SK-N-DZ (cell line): ENCODE measurements at places on chromosomes 2 and 18.

DNA sequence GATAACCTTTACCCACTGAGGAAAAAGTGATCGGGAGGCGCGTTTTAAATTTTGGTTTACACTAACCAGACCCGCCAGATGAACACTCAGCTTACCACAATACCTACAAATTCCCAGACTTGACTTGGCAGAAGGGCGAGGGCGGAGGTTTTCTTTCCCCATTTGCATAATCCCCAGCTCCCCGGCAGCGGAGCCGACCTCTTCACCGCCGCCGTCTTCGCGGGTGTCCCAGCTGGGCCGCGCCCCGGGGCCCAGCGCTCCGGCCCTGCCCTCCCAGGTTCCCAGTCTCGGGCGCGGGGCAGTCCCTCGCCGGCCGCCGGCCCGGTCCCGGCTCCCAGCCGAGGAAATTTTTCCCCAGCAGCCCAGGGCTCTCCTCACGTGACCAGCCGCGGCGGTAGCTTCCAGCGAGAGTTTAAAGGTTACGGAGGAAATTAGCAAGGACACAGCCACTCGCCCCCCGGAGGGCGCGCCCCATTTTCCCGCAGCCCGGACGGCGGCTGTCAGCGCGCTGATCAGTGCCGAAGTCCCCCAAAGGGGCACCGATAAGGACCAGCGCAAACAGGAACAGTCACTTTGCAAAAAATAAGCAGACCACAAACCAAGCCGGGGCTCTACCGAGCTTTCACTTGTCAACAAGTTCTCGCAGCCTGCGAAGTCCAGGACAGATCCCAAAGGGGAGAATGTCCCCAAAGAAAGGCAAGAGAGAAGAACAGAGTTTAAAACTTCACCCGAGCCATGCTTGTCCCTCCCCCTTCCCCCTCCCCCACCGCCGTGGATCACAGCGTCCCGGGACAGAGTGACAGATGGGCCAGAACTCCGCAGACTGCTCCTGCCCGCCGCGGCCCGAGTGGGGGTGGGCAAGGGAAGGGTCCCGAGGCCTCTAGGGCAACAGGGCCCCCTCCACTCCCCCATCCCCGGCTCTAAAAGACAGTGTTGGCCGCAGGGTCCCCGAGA, 1.3 kb upstream of the PRKCE start:
- DNase-seq = peak; percentile 44

GRCh38 chr2:196959281-196959680, 32.8 kb upstream of the PGAP1 start:
- DNase-seq = no peak

DNA sequence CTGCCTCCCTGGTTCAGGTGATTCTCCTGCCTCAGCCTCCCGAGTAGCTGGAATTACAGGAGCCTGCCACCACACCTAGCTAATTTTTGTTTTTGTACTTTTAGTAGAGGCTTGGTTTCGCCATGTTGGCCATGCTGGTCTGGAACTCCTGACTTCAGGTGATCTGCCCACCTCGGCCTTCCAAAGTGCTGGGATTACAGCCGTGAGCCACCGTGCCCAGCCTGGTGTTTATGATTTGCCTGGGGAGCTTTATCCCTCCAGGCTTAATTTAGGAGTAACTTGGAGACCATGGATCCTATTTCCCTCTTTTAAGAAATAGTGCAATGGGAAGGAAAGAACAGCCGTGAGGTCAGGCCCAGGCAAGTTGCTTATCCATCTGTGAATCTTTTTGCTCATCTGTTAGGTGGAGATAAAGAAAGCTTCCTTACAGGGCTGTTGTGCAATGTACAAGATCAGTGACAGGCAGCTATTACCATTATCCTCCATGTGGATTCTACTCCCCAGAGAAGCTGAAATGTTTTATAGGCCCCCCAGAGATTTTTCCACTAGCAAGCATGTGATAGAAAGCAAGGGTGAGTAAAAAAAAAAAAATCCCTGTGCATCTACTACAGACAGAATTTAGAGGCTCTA, 104.9 kb upstream of the MGAT5 start:
- DNase-seq = no peak

DNA sequence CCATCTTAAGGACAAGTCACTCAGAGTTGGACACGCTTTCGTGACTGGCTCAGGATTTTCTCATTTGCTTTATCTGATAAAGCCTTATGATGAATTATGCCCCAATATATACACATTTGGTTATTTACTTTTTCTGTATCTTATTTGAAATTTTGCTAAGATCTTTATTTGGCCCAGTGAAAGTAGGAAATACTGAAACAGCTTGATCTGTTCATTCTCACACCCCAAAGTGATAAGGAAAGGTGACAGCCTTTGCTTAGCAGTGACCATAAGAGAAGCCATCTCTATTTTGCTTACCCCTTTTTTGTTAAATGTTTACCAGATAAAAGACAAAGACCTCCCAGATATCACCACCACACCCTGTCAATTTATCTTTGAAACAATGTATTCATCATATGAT, 428.3 kb downstream of the PARD3B start:
- peak; percentile 87 for DNase-seq

DNA sequence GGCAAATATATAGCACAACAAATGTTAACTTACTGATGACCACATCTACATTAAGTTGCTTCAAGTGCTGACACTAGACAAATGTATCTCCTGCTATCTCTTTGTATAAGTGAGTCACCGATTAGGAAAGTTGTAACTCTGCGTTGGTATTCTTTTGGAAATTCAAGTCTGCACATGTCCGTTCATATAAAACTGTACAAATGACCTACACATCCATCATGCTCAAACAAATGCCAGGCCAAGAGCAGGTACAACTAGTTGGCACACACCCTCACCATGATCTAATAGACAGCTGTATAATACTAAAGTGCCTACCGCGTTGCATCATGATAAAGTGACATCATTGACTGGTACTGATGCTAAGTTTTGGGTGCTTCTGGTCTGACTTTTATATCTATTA, 141.1 kb downstream of the RBMS1 start:
- no peak for DNase-seq

DNA sequence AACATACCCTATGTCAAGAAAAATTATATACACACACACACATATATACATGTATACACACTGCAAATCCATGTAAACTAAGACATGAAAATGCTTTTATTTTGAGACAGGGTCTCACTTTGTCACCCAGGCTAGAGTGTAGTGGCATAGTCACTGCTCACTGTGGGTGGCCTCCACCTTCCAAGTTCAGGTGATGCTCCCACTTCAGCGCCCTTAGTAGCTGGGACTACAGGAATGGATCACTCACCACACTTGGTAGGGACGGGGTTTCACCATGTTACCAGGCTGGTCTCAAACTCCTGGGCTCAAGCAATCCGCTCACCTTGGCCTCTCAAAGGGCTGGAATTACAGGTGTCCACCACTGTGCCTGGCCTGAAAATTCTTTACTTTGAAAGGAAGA, 617.6 kb downstream of the NYAP2 start:
- no peak for DNase-seq

DNA sequence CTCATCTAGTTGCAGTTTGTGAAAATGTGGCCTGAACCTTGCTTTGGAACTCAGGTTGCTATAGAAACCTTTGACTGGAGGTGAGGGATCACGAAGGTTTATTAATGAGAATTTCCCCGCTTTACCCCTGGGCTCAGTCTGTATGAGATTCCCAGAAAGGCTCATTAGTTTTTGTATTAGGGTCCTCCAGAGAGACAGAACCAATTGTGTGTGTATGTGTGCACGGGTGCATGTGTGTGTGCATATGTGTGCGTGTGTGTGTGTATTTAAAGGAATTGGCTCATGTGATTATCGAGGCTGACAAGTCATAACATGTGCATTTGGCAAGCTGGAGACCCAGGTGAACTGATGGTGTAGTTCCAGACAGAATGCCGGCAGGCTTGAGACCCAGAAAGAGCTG, 113.8 kb upstream of the DLX2 start:
- no peak for DNase-seq

DNA sequence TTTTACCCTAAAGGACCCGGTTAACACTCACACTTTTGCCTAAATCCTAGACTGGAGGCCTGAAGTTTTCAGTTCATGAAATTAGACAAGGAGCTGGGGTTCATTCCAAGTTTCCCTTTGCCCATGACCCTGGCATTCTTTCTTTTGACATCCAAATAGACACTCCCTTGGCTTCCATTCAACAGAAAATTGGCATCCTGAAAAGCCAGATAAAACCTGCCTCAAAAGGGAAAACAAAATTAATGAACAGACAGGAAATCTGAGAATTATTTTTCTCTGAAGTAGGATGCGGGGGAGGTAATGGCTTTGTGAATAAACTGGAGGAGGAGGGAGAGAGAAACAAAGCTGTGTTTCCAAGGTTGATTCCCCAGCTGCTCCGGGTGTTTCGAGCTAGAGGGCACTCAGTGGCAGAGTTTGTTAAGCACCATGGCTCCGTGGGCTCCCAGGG, 41.0 kb downstream of the SPP2 start:
- DNase-seq = no peak

GRCh38 chr2:74534411-74534810, 4.7 kb downstream of the HTRA2 start:
- no peak for DNase-seq

- no peak for DNase-seq
These were observed 20.0 kb upstream of the LANCL1 start for GRCh38 chr2:210496512-210496911.

DNA sequence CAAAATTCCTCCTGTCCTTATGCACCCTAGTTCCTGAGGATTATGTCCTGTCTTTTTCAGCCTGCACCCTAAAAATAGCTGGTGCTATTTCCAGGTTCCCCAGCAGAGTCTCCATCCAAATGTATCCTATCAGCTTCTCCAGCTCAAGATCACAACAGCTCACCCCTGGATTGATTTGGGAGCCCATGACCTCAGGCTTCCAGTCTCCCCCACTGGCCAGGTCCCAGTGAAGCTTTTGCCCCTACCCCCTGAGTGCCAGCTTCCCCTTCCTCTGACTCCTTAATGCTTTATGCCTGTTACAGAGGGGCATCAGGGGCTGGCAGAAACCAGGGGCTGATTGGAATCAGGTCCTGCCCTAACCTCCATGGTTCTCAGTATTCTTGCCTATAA, 76.9 kb upstream of the DAPL1 start:
- DNase-seq = no peak

DNA sequence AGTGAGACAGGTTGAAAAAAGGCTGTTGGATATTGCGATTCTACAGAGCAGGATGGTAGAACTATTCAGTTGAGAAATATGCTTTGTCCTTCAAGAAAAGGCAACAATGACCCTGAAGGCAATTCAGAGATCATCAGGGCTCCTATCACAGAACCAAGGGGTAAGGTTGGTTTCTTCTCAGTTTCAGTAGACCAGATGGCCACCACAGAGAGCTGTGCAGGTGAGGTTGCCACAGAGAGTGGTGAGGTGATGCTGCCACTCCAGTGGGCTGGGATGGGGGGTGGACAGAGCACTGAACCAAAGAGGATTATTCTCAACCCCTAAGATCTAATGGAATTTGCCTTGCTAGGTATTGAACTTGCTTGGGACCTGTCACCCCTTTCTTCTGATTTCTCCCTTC, 64.6 kb upstream of the ZBTB7C start:
- DNase-seq = no peak

GRCh38 chr2:37829202-37829601, 95.9 kb upstream of the RMDN2 start:
- no peak for DNase-seq

GRCh38 chr2:217289907-217290280, 430.0 kb upstream of the TNP1 start:
- peak; percentile 96 for DNase-seq

GRCh38 chr2:210303498-210303897, 11.5 kb downstream of the MYL1 start:
- no peak for DNase-seq

DNA sequence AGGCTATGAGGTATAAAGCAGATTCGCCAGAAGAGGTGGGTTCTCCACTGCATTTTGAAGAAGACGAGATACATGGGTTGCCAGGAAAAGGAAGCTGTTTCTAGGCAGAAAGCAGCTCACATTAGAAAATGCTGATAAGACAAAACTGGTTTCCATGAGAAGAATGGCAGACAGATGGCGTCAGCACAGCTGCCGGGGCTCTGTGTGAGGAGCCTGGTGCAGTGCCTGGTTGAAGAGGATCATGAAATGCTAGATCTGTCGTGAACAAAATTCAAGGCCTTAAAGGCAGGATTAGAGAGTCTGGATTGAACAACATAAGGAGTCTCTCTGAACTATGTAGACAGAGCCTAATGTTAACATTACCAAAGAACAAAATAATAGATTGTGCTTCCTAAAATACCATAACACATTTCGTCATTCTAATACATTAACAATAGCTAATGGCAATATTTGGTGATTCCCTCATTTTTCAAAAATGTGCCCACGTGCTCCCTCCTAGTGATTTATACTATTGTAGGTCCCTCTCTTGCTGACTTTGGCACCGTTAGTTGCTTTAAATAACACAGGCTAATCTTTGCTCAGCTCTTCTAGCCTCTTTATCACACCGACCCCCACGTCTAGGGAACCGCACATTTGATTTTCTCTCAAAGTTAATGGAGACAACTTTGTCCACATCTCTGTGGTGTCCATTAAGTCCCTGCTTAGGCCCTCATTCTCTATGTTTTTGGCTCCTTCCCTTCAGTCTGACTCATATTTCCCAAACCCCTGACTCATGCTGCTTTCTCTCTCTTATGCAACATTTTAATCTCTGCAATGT, 38.2 kb downstream of the EFEMP1 start:
- no peak for DNase-seq

GRCh38 chr18:8615397-8616027, 6.3 kb downstream of the RAB12 start:
- DNase-seq = peak; percentile 18

- DNase-seq = no peak
These were observed 61.9 kb upstream of the CREB1 start for GRCh38 chr2:207467716-207468347.

DNA sequence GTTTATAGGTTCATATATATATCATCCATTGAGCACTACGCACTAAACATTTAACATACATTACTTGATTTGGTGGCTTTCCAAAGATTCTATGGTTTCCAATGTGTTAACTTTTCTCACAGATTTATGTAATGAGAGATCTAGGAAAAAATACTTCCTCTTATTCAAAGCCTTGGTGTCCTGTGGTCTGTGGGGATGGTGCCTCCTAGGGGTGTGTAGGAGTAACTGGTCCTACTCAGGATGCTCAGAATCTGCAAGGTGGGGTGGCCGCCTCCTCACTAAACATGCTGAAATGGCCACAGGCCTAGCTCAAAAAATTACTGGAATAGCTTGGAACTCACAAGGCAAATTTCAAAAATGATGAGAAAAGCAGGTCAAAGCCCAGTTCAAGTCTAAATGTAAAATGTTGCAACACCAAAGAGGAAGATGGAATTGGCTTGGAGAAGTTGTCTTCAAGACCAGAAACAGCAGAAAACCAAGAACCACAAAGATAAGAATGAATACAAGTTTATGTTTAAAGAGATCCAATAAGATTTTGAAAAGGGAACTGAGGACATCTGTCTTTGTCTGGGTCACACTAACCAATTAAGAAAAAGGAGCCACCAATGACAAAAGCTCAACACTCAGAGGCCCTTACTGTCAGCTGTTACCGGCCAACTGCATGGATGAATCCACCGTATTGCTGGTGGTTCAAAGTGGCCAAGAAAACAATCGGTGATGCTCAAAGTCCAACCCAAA, 11.5 kb downstream of the GPR55 start:
- no peak for DNase-seq

GRCh38 chr18:7038330-7038851, 79.2 kb downstream of the LAMA1 start:
- DNase-seq = peak; percentile 50
